ENCODE measurements at places on chromosomes 4 and X. TPM values are rescaled to one million over a fixed set of nuclear protein-coding genes. Genes with fewer than 3 reads are reported as not detected.

- DNase-seq, result no peak
- H3K36me3 ChIP-seq, result no peaks in the 10 kb centered on the region
- no peaks in the 10 kb centered on the region for H3K4me1 ChIP-seq
- H3K27ac ChIP-seq, result no peak overlapping the region
- no peak overlapping the region for H3K4me3 ChIP-seq
Observed at GRCh38 chr4:93466446-93466845, 362.1 kb upstream of the ATOH1 start.

- H3K27me3 ChIP-seq, result no peaks in the 10 kb centered on the region
- no peak for DNase-seq
- H3K27ac ChIP-seq, result no peak overlapping the region
- no peak overlapping the region for H3K4me3 ChIP-seq
- H3K4me1 ChIP-seq, result no peaks in the 10 kb centered on the region
Observed at GRCh38 chr4:170675568-170676262, 586.0 kb upstream of the AADAT start.

DNA sequence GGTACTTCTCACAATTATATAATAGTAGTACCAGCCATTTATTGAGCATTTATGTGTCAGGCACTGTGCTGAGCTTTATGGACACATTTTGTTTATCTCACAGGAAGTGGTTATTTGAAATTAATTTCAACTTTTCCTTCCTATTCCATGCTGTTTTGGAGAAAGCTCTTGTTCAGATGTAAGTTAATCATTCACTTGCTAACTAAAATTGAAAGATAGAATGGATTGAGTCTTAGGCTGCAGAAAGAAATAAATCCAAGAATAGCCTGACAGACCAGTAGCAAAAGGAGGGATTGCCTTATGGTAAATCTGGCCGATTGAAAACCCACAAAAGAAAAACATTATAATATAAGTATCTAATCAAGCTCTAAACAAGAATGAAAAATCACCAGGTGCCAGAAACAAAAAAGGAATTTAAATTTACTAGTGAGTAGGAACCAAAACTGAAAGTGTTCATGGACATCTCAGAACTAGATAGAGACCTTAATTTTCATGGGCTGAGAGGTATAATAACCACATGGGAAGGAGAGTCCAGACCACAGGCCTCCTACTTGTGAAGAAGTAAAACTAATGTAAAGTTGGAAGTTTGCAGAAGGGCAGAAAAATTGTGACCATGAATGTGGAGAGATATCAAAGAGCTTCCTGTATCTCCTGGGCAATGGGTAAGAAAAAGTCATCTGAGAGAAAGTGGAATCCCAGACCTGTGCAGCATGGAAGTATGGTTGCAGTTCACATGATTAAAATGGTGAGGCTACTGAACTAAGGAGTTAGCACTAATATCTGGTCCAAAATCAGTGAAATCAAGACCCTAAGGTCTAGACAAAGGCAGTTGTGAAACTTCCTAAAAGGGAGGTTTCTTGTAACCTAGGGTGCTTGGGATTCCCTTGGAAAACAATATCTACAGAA, 38.0 kb downstream of the RADX start:
- no peaks in the 10 kb centered on the region for H3K27me3 ChIP-seq
- H3K27ac ChIP-seq, result no peak overlapping the region
- H3K4me1 ChIP-seq, result no peaks in the 10 kb centered on the region
- no peak for DNase-seq

- peaks cover 54% of the 10 kb centered on the region for H3K4me1 ChIP-seq
- no peak overlapping the region for H3K4me3 ChIP-seq
- no peak for DNase-seq
- peak overlapping the region; percentile 76 for H3K27ac ChIP-seq
Observed at GRCh38 chr4:153520801-153521329, 54.7 kb downstream of the TMEM131L start.

DNA sequence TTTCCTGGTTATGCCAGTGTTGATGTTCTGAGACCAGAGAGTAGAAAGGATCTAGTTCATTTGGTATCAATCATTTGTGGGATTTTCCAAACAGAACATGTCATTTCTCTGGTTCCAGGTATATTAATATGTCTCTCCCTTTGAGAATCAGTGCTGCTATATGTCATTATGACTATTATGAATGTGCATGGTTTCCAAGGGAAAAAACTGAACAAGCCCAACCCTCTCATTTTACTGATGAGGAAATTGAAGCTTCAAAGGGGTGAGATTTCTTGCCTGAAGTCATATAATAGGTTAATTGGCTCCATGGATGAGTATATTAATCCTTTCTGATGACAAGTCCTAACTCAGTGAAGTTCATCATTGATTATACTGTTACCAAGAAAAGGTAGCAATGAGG, 31.9 kb downstream of the RUFY3 start:
- no peak overlapping the region for H3K4me3 ChIP-seq
- H3K27ac ChIP-seq, result no peak overlapping the region
- no peak for DNase-seq
- no peaks in the 10 kb centered on the region for H3K36me3 ChIP-seq
- H3K27me3 ChIP-seq, result no peaks in the 10 kb centered on the region

DNA sequence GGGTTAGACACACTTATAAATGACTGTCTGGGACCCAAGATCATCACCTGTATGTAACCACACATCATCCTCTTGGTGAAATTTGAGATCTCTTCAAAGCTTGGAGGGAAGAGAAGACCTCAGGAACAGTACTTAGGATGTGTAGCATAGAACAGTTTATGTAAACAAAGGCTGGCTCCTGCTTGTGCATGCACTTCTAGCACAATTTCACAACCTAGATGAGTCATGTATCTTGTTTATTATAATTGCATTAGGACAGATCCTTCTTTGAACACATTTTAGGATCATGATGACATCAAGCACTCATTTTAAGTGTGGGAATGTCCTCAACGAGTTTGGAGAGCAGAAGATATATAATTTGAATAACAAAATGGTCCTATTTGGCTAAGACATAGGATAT, 26.3 kb upstream of the ZMAT1 start:
- H3K27me3 ChIP-seq, result no peaks in the 10 kb centered on the region
- no peak for DNase-seq
- no peaks in the 10 kb centered on the region for H3K36me3 ChIP-seq
- H3K4me3 ChIP-seq, result no peak overlapping the region

GRCh38 chrX:143094417-143095023, 68.8 kb downstream of the SPANXN4 start:
- H3K36me3 ChIP-seq, result no peaks in the 10 kb centered on the region
- H3K27me3 ChIP-seq, result no peaks in the 10 kb centered on the region
- H3K27ac ChIP-seq, result no peak overlapping the region
- H3K4me3 ChIP-seq, result no peak overlapping the region
- no peaks in the 10 kb centered on the region for H3K4me1 ChIP-seq
- no peak for DNase-seq

- no peaks in the 10 kb centered on the region for H3K27me3 ChIP-seq
- H3K36me3 ChIP-seq, result no peaks in the 10 kb centered on the region
- no peak for DNase-seq
- peaks cover 35% of the 10 kb centered on the region for H3K4me1 ChIP-seq
- H3K4me3 ChIP-seq, result peak overlapping the region; percentile 93
Observed at GRCh38 chr4:39700554-39700953, 2.6 kb downstream of the UBE2K start.

DNA sequence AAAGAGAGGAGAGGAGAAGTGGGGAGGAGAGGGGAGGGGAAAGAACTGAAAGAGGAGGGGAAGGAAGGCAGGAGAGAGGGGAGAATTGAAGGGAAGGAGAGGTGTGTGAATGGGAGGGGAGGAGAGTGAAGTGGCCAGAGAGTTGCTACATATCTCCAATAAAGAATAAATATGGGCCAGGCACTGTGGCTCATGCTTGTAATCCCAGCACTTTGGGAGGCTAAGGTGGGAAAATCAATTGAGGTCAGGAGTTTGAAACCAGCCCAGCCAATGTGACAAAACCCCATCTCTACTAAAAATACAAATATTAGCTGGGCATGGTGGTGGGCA, 482.4 kb downstream of the NAF1 start:
- no peaks in the 10 kb centered on the region for H3K27me3 ChIP-seq
- no peak overlapping the region for H3K4me3 ChIP-seq
- no peaks in the 10 kb centered on the region for H3K36me3 ChIP-seq
- no peaks in the 10 kb centered on the region for H3K4me1 ChIP-seq

- H3K4me3 ChIP-seq, result no peak overlapping the region
Observed at GRCh38 chr4:42954963-42955669, 62.6 kb downstream of the GRXCR1 start.

DNA sequence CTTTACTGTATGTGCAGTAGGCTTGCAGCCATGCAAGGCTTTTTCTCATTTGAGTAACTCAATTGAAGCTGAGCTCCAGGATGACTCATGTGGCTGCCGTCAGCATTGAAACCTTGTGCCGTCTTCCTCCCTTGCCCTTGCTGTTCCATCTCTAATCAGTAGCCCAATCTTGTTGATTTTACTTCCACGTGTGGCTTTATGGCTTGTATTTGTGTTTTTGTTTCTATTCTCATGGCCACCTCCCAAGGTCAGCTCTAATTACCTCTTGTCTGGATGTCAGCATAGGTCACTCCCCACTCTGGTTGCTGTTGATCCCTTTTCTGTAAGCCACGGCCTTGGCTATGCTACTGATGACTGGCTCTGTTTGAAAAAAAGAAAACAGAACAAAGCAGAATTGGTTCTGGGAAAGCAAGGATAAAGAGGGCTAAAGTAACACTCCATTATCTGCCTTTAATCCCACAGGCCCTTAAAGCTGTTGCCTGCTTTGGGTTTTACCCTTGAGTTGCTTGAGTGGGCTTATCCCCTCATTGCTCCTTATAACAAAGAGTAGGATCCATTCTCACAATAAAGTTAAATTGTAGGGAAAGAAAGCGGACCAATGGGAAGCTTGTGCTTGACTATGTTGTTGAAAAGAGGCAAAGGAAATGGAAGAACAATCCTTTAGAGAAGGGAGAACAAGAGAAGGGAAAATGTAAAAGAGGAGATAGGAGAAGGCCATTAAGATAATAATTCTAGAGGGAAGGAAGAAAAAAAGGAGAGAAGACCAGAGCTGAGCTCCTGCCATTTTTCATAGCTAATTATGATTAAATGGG, 173.9 kb upstream of the PGRMC2 start:
- no peak for DNase-seq
- no peaks in the 10 kb centered on the region for H3K27me3 ChIP-seq
- H3K4me1 ChIP-seq, result no peaks in the 10 kb centered on the region
- no peak overlapping the region for H3K4me3 ChIP-seq

DNA sequence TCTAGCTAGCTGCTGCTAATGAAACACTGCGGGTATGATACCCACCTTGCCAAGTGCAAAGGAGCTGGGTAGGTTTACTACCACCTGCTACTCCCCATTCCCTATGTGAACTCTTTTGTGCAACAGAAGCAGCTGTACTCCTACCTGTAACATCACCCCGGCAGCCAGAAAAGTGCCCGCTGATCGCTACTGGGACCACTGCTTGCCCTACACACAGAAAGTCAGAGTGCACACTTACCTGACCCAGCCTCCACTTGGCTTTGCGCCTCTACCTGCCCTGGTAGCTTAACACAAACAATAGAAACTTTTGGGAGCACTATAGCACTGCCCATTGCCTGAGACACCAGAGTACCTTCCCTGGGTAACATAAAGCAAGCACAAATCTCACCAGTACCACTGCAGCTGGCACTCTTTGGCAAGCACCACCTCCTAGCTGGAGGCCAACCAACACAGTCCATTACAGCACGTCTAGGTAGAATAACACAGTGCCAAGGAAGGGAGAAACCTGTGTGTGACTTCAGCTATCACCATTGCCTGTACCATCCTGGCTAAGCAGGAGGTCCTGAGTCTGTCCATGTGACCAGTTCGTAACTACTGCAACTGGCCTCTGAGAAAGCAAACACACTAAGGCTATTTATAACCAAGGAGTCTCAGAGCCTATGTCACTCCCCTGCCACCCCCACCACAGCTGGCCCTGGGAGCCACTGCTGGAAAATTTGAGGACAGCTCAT, 80.1 kb downstream of the CENPC start:
- DNase-seq, result no peak
- H3K27ac ChIP-seq, result no peak overlapping the region
- no peaks in the 10 kb centered on the region for H3K36me3 ChIP-seq

- no peaks in the 10 kb centered on the region for H3K4me1 ChIP-seq
- no peaks in the 10 kb centered on the region for H3K27me3 ChIP-seq
- H3K36me3 ChIP-seq, result no peaks in the 10 kb centered on the region
Observed at GRCh38 chr4:98577956-98578355, 80.5 kb downstream of the TSPAN5 start.

DNA sequence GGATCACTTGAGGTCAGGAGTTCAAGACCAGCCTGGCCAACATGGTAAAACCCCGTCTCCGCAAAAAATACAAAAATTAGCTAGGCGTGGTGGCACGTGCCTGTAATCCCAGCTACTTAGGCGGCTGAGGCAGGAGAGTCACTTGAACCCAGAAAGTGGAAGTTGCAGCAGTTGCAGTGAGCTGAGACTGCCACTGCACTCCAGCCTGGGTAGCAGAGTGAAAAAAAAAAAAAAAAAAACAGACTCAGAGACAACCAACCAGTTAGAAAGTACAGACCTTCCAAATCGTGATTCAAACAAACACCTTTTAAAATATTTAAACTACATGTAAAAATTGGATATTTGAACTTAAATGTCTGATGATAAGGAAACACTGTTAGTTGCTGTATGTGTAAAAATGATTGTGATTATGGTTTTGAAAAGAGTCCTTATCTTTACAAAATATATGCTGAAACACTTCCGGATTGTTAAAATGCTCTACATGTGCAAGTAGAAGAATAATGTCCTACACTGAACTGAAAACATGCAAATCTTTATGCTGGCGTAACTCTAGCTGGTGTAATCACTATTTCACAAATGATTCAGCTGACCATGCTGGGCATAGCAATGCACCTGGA, 37.8 kb downstream of the SH3KBP1 start:
- H3K27me3 ChIP-seq, result no peaks in the 10 kb centered on the region
- H3K4me1 ChIP-seq, result no peaks in the 10 kb centered on the region
- no peak overlapping the region for H3K4me3 ChIP-seq

GRCh38 chr4:140174543-140174942, 20.6 kb upstream of the MAML3 start:
- no peaks in the 10 kb centered on the region for H3K36me3 ChIP-seq
- DNase-seq, result no peak
- no peaks in the 10 kb centered on the region for H3K4me1 ChIP-seq

The FMR1NB gene
- not detected for total RNA-seq

The SPACA5B gene
- total RNA-seq, result not detected

The OR13H1 gene
- not detected for total RNA-seq

The SH2D1A gene
- total RNA-seq, result not detected

The INTU gene
- total RNA-seq, result 2.6 TPM
